ENCODE measurements at places on chromosomes 11 and 22.

GRCh38 chr11:20518323-20518834 is 81.0 kb upstream of the SLC6A5 start:
- no peak for DNase-seq

DNA sequence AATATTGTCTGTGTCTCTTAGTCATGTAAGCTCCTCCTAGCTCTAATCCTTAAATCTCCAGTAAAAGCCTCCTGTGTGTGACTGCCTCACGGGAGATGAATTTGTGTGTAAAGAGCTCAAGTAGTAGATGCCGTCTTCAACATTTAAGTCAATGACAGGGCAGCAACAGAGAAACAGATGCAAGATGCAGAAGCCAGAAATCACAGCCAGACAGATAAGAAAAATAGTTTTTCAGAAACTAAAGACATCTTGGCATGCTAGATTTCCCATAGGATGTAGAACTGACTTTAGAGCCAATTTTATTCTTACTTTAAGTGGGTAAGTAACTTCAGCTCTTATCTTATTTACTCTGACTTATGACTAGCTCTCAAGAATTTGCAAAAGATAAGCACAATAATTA is 652.8 kb downstream of the KCNA4 start:
- DNase-seq: no peak

DNA sequence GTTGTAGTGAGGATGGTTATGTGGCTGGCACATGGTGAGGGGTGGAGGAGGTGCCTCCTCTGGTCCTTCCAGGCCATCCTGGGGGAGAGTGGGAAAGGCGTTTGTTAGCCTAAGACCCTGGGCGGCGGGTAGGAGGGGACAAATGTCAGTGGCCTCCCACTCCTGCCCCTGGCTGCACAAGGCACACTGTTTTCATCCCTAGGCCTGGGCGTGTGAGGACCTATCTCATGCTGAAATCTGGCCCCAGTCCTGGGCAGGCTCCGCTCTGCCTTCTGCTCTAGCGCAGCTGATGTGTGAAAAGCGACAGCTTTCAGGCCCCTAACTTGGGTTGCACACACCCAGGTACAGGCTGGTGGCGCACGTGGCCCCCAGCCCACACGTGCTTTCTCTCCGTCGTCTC is 32.1 kb downstream of the DAGLA start:
- DNase-seq: no peak

DNA sequence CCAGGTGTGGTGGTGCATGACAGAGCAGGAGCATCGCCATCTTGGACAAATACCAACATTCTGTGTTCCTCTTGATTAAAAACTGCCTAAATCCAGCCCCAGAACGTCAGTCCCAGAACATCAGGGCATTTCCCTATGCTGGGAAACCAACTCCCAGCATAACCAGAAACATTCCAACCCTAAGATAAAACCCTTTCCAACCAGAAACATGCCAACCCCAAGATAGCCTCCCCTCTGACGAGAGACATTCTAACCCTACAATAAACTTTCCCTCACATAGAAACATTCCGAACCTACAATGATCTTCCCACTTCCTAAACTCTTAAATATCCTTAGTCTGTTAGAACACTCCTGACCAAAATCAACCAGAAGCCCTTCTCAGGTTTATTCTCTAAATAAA is 11.6 kb downstream of the PLAAT4 start:
- DNase-seq: no peak

DNA sequence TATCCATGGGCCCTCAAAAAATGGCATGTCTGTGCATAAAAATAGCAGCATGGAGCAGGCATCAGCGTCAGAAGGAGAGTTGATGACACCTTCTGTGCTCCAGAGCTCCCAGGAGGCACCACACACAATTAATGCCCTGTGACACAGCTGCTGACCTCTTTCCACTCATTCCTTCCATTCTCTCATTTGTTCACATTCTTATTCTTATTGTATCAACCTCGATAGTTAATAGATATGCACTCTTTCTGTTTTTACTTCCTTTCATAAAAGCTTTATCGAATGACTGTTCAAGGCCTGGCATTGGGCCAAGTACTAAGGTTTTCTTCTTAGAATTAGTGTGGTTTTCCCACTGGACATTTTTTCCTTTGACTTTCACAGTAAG is 266.0 kb upstream of the MTNR1B start:
- no peak for DNase-seq
